ENCODE measurements at places on chromosomes 7 and 10.
A peak's percentile ranks its signal among the peaks of the same experiment; 100 is the strongest.

DNA sequence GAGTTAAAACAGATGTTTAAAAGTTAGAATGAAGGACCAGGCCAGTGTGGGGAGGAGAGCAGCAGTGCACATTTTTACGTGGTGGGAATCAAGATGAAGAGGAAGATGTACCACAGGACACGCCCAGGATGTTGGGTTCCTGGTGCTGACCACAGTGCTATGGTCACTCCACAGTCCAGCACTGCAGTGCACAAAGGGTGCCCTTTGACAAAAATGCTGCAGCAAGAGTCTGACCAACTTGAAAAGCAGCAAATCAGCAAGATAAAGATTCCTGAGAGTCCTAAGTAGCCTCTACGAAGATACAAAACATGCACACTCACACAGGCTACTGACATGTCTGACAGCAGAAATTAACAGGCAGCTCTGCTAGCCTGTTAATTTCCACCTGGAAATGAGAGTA, 107.1 kb downstream of the PIP4K2A start:
- no peak for DNase-seq

GRCh38 chr10:68696018-68696417, 25.0 kb upstream of the CCAR1 start:
- DNase-seq: no peak

DNA sequence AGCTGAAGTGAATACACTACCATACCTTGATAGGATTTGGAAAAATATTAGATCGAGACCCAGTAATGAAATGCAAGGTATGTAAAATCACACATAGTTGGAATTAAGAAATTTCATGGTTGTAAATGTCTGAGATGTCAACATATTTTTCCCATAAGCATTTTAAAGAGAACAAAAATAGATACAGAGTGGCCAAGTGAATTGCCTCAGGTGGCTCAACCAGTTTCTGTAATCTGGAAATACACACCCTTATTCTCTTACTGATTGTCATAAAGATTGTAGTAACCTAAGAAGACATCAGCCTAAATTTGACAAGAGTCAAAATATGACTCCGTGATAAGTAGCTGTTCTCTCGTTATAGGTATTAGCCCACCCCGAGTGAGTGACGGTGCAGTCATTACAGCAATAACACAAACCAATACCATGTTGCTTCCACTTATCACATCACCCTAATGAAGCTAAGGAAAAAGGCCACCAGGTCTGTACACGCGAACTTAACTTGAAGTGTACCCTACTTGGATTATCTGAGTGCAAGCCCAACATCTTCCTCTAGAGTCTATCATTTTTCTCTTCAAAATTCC, 23.4 kb downstream of the PIK3AP1 start:
- DNase-seq: no peak

DNA sequence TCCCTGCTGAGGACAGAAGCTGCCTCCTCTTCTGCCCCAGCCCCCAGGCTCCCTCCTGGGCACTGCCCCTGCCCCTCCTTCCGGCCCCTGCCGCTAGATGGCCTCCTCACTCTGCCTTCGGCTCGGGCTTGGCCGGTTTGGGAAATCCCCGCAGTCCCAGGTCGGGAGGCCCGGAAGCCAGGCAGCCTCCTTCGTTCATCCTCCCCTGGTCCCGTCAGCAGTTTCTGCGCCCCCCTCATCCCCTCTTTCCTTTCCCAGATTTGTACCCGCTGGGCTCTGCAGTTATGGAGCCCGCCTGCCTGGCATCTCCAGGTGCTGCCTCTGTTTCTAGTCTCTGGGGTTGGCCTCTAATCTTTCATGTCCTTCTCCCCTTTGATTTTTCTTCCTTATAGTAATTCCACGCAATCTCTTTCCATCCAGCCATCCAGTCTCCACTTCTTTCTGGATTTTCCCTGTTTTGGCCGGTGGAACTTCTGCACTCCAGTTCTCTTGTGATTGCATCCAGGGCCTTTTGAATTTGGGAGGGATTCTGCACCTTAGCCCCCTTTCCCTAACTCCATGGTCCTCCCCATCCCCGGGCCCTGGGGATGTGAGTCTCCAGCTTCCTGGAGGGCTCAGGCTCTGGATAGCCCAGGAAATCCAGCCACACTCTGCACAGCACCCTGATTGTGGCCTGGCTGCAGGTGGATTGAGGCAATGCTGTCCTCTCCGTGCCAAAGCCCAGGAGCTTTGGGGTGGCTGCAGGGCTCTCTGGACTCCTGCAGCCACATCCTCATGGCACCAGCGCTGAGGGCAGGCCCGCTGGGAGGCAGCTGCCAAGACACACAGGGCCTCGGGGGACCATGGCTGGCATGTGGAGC, 3.3 kb upstream of the SHH start:
- peak; percentile 58 for DNase-seq

- DNase-seq: no peak
Observed at GRCh38 chr7:124364283-124364682, 331.4 kb upstream of the TMEM229A start.

DNA sequence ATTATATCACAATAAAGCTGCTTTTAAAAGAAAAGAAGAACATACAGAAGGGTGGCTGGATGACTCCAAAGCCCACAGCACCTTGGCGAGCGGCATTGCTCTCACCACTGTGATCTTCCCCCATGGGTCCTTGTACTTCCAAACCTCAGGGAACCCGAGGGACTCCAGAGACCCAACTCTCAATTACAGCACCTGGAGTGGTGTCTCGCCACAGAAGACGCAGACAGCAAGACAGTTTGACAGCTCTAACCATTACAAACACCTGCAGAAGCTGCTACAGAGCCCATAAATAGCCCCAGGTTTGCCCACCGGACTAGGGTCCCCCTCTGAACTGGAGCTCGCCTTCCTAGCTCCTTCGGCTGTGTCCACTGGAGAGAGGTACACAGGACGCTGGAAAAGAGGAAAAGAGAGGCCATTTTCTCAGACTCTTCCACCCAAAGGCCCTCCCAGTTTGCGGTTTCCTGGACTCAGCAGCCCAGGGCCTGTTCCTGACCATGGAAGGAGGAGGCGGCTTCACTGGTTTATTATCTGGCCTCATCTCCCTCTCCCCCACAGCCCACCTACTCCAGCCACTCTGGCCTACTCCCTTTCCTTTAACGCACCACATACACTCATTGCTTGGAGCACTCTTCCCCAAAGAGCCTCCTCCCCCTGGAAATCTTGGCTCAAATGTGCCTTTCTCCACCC, 1.9 kb downstream of the PIK3AP1 start:
- DNase-seq: no peak

GRCh38 chr10:24254180-24254579, 45.2 kb downstream of the KIAA1217 start:
- no peak for DNase-seq

GRCh38 chr10:86139066-86139657, 227.4 kb downstream of the GRID1 start:
- DNase-seq: peak; percentile 17

- DNase-seq: no peak
Observed at GRCh38 chr10:90227786-90228185, 526.4 kb downstream of the KIF20B start.

DNA sequence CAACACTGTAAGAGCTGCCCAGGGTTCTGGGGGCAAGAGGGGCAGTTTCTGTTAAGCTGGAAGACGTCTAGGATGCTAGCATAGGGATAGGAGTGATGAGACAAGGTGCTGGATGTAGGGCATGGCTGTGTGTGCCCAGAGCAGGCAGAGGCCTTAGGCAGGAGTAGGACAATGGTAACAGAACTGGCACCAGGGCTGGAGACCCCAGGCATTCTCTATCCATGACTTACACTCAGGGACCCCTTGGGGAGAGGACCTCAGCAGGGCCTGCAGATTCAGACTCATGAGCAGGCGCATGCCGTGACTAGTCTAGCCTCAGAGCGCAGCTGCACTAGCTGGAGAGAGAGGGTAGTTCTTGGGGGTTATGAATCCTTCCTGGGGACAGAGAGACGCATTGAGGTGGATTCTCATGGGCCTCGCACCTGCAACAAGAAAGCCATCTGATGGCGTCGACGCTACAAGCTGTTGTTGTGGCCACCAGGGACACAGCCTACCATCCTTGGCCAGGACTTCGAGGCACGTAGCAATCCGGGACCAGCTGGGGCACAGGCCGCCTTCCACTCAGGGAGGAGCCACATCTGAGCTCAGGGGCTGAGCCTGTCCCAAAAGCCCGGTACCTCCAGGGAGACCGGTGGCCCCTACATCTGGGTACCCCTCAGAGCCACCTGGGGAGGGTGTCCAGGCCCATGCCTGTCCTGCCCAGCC, 474.1 kb downstream of the PTPRN2 start:
- no peak for DNase-seq

DNA sequence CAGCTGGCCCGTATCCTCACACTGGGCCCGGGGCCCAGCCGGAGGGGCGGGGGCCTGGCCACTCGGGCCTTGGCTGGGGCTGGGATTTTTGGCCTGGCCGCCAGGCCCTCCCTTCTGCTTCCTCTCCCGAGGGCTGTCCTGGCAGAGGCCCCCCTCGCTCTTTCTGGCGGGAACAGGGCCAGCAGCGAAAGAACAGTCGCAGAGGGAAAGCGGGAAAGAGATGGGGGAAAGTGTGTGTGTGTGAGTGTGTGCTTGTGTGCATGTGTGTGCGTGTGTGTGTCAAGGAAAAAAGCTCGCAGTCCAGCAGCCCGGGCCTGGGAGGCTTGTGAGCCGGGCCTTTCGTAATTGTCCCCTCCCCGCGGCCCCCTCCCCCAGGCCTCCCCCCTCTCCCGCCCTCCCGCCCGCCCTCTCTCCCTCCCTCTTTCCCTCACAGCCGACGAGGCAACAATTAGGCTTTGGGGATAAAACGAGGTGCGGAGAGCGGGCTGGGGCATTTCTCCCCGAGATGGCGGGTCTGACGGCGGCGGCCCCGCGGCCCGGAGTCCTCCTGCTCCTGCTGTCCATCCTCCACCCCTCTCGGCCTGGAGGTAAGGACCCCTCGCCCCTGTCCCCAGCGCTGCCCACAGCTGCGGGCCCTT, at the start of gene ELN:
ELN (plus strand) TSS at position 491 of the 638 bp plus-strand sequence; CDS start at position 506, 15 bp downstream.
- DNase-seq: no peak

- no peak for DNase-seq
Observed at GRCh38 chr10:72022228-72022627, 58.0 kb downstream of the CHST3 start.

- peak; percentile 5 for DNase-seq
Observed at GRCh38 chr7:37832194-37832593, 16.2 kb upstream of the NME8 start.
